ENCODE measurements at places on chromosomes 1 and 21.

- DNase-seq: no peak
Observed at GRCh38 chr1:243686159-243686558, 163.9 kb downstream of the AKT3 start.

GRCh38 chr1:34425785-34426184 lies 249.1 kb downstream of the C1orf94 start:
- DNase-seq: no peak

DNA sequence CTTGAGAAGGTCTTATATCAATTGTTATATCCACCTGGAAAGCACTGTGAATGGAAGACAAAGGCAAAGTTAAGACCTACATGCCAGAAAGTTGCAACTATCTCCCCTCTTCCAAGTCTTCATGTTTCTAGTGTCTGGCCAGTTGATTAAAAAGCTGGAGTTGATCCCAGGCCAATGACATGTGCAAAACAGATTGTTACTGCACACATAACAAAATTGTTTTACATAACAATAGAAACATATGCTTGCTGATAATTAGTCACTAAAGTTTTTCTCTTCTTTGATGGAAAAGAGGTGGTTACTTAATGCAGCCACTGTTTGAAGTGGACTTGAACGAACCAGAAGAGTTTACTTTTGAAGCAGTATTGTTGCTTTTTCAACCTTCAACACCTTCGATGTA lies 158.2 kb downstream of the TGFBR3 start:
- no peak for DNase-seq

DNA sequence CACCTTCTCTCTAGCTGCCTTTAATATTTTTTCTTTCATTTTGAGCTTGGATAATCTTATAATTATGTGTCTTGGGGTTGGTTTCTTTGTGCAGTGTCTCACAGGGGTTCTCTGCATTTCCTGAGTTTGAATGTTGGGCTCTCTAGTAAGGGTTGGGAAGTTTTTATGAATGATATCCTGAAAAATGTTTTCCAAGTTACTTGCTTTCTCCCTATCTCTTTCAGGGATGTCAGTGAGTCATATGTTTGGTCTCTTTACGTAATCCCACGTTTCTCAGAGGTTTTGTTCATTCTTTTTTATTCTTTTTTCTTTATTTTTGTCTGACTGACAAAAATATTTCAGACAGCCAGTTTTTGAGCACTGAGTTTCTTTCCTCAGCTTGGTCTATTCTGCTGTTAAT lies 55.4 kb upstream of the CCDC190 start:
- DNase-seq: no peak

DNA sequence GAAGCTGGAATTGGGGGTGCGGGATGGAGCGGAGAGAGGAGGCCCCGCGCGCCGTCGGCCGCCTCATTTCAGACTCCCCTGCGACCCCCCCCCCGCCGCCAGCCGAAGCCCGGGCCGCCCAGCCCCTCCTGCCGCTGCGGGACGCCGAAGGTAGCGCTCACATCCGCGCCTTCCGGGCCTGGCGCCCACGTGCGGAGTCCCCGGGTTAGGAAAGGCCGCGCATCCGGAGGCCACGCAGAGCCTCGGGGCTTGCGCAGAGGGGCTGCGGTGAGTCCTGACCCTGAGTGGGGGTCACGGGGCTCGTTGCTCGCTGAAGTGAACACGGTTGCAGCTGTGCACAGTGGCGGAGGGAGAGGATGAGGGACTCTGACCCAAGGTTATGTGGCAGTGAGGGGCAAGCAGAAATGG lies 552 bp upstream of the ZNF496 start:
- DNase-seq: no peak

Measured in C1 segment of cervical spinal cord (tissue), 14 donors.